ENCODE measurements at places on chromosomes 7 and 10. TPM values are rescaled to one million over a fixed set of nuclear protein-coding genes. Genes with fewer than 3 reads are reported as not detected.
A peak's percentile ranks its signal among the peaks of the same experiment; 100 is the strongest.

DNA sequence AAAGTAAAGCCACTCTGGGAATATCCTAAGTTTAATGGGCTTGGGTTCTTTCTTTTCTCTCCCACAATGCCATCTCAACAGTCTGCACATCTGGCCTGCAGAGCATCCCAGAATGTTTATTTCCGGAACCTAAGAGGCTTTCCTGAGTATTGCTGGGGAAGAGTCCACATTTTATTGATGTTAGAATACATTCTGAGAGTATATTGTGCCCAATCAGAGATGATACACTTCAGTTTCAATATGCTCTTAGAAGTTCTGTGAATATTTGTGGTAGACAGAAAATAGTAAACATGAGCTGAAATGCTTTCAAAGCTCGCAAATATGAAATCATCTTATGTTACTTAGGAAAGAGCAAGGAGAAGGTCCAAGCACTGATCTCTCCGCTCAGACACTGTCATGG lies 200.6 kb downstream of the TWIST1 start:
- no peaks in the 10 kb centered on the region for H3K4me1 ChIP-seq
- H3K27me3 ChIP-seq, result no peaks in the 10 kb centered on the region
- DNase-seq, result no peak
- no peaks in the 10 kb centered on the region for H3K36me3 ChIP-seq
- no peak overlapping the region for H3K4me3 ChIP-seq

- H3K27ac ChIP-seq, result peak overlapping the region; percentile 98
- H3K27me3 ChIP-seq, result no peaks in the 10 kb centered on the region
- peaks cover 99% of the 10 kb centered on the region for H3K4me1 ChIP-seq
- H3K36me3 ChIP-seq, result no peaks in the 10 kb centered on the region
- H3K4me3 ChIP-seq, result peak overlapping the region; percentile 23
Measured at GRCh38 chr10:132637477-132638129, 100.0 kb downstream of the INPP5A start.

DNA sequence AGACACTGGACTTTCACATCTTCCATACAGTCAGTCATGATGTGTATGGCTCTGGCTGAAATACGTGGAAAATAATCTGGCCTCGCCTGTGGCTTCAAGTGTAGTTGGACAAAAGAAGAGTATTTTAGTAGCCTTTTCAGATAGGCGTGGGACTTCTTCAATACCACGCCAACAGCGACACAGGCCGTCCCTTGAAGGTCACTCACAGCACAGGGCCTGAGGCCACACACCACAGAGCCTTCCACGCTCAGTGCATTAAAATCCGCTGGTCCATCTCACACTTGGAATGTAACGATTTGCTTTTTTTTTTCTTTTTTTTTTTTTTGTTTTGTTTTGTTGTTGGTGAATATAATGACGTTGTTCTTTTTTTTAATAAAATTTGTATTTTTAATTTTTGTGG lies 51.8 kb upstream of the SUN1 start:
- peaks cover 16% of the 10 kb centered on the region for H3K4me1 ChIP-seq
- H3K27me3 ChIP-seq, result no peaks in the 10 kb centered on the region
- no peak for DNase-seq
- peak overlapping the region; percentile 79 for H3K27ac ChIP-seq

GRCh38 chr7:122457969-122458368 lies 153.4 kb upstream of the FEZF1 start:
- no peak for DNase-seq
- no peaks in the 10 kb centered on the region for H3K4me1 ChIP-seq
- H3K36me3 ChIP-seq, result no peaks in the 10 kb centered on the region
- H3K4me3 ChIP-seq, result no peak overlapping the region
- no peaks in the 10 kb centered on the region for H3K27me3 ChIP-seq

DNA sequence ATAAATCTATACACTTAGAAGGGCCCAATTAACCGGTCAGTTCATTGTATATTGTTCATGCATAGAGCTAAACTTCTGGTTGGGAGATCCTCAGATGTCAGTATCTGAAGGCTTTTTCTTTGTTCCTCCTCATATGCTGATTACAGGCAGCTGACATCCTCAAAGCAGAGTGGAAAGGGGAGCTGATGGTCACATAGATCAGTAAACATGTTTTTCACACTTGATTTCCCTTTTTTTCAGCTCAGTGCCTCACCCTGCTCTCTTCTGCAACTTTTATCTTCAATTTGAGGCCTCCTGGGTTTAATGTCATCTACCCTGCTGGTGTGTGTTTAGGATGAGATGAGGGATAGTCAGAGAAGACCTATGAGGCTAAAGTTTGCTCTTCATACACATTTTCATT lies 297.9 kb upstream of the FZD1 start:
- H3K27ac ChIP-seq, result no peak overlapping the region
- no peaks in the 10 kb centered on the region for H3K4me1 ChIP-seq
- no peak for DNase-seq
- H3K4me3 ChIP-seq, result no peak overlapping the region
- H3K36me3 ChIP-seq, result no peaks in the 10 kb centered on the region

- H3K27ac ChIP-seq, result no peak overlapping the region
- peaks cover 16% of the 10 kb centered on the region for H3K4me1 ChIP-seq
- H3K27me3 ChIP-seq, result no peaks in the 10 kb centered on the region
- DNase-seq, result no peak
Measured at GRCh38 chr10:96671211-96671890, 49.0 kb downstream of the PIK3AP1 start.

DNA sequence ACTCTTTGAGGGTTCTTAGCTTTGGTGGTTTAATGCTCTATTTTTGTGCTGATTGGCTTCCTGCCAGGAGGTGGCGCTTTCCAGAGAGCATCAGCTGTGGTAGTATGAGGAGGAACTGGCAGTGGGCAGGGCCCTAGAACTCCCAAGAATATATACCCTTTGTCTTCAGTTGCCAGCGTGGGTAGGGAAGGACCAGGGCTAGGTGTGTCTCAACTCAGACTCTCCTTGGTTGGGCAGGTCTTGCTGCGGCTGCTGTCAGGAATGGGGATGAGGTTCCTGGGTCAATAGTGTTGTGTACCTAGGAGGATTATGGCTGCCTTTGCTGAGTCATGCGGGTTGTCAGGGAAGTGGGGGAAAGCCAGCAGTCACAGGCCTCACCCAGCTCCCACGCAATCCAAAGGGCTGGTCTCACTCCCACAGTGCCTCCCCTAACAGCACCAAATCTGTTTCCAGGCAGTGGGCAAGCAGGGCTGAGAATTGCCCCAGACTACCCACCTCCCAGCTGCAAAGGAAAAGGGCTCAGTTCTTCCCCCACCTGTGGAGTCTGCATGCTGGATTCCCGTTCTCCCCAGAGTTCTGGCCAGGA lies 191.5 kb downstream of the PHTF2 start:
- H3K27ac ChIP-seq, result no peak overlapping the region
- no peaks in the 10 kb centered on the region for H3K4me1 ChIP-seq
- no peaks in the 10 kb centered on the region for H3K27me3 ChIP-seq
- DNase-seq, result no peak
- H3K36me3 ChIP-seq, result no peaks in the 10 kb centered on the region

DNA sequence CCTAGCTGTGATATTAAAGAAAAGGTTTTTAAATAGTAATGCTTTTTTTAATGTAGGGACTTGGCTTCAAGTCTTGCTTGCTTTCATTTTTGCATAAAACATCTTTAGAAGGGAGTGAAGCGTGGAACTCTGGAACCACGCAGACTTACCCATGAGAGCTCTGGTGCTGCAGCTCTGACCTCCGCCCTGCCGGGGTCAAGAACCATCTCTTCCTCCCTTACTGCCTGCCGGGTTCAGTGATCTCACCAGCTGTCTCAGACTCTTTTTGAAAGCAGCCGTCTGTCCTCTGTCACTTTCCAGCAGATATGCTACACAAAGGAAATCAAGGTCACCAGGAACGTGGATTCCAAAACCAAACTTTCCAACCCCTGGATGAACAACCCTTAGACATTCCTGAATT lies 353.8 kb downstream of the GPR37 start:
- H3K36me3 ChIP-seq, result no peaks in the 10 kb centered on the region
- H3K4me3 ChIP-seq, result peak overlapping the region; percentile 17
- no peak overlapping the region for H3K27ac ChIP-seq
- peaks cover 17% of the 10 kb centered on the region for H3K4me1 ChIP-seq
- no peaks in the 10 kb centered on the region for H3K27me3 ChIP-seq

GRCh38 chr7:89001306-89001705 lies 205.8 kb upstream of the TEX47 start:
- H3K36me3 ChIP-seq, result no peaks in the 10 kb centered on the region
- no peaks in the 10 kb centered on the region for H3K27me3 ChIP-seq
- no peak for DNase-seq
- no peaks in the 10 kb centered on the region for H3K4me1 ChIP-seq

The MALRD1 gene
- 0.33 TPM for total RNA-seq

The FAM237B gene
- total RNA-seq, result not detected

Measured in esophagus muscularis mucosa (tissue), 4 donors.